ENCODE measurements at places on chromosomes 13 and 19. TPM values are rescaled to one million over a fixed set of nuclear protein-coding genes. Genes with fewer than 3 reads are reported as not detected.

Gene LRRC4B
- polyA plus RNA-seq: 6.9 TPM

- H3K27ac ChIP-seq: no peak overlapping the region
- H3K4me3 ChIP-seq: no peak overlapping the region
- no peak for DNase-seq
- no peaks in the 10 kb centered on the region for H3K4me1 ChIP-seq
- no peaks in the 10 kb centered on the region for H3K27me3 ChIP-seq
Observed at GRCh38 chr13:42420304-42420703, 148.4 kb downstream of the AKAP11 start.

GRCh38 chr19:4322942-4323665, 15.5 kb downstream of the STAP2 start:
- no peak overlapping the region for H3K27ac ChIP-seq
- no peak for DNase-seq
- no peak overlapping the region for H3K4me3 ChIP-seq
- H3K27me3 ChIP-seq: peaks cover 10% of the 10 kb centered on the region

DNA sequence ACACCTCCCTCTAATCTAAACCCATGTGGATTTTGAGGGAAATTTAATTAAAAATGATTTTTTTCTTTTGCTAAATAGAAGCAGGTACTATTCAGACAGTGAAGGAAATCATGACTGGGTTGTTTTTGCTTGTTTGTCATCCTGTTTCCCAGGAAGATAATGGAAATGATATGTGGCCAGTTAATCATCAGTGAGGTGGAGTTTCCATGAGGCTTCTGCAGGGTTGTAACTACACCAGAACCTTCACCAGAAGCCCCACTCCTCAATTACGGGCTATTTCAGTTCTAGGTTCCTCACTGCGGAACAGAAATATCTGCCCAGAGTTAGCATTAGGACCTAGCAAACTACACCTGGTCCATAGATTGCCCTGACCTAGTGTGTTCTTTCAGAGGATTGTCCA, 394.0 kb downstream of the DLEU7 start:
- no peak for DNase-seq
- H3K27me3 ChIP-seq: no peaks in the 10 kb centered on the region
- no peak overlapping the region for H3K4me3 ChIP-seq
- H3K4me1 ChIP-seq: no peaks in the 10 kb centered on the region
- no peak overlapping the region for H3K27ac ChIP-seq

GRCh38 chr19:18469069-18469846, 31.3 kb upstream of the ISYNA1 start:
- peaks cover 29% of the 10 kb centered on the region for H3K36me3 ChIP-seq
- H3K4me3 ChIP-seq: no peak overlapping the region
- H3K27me3 ChIP-seq: no peaks in the 10 kb centered on the region
- H3K4me1 ChIP-seq: peaks cover 26% of the 10 kb centered on the region

DNA sequence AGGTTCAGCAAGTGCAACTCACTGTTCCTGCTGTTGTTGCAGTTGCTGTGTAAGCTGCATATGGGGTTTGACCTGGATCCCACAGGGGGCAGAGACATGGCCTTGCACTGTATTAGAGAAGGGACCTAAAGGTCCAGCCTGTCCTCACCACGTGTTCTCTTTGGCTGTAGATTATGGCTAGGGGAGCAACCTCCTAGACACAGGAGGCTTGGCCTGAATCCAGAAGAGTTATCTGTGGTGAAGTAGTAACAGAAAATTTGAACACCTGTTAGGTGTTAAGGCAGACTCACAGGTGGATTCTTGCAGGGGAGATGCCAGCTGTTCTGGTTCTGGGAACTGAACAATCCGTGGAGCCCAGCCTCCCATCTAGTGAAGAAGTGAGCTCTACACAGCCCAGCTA, 3.4 kb upstream of the CYP4F11 start:
- no peak overlapping the region for H3K4me3 ChIP-seq
- peaks cover 17% of the 10 kb centered on the region for H3K27me3 ChIP-seq
- no peak overlapping the region for H3K27ac ChIP-seq
- no peaks in the 10 kb centered on the region for H3K4me1 ChIP-seq
- no peak for DNase-seq

- H3K27ac ChIP-seq: no peak overlapping the region
- H3K4me1 ChIP-seq: no peaks in the 10 kb centered on the region
- H3K27me3 ChIP-seq: no peaks in the 10 kb centered on the region
- no peak overlapping the region for H3K4me3 ChIP-seq
Observed at GRCh38 chr13:21917086-21918015, 246.5 kb downstream of the FGF9 start.

DNA sequence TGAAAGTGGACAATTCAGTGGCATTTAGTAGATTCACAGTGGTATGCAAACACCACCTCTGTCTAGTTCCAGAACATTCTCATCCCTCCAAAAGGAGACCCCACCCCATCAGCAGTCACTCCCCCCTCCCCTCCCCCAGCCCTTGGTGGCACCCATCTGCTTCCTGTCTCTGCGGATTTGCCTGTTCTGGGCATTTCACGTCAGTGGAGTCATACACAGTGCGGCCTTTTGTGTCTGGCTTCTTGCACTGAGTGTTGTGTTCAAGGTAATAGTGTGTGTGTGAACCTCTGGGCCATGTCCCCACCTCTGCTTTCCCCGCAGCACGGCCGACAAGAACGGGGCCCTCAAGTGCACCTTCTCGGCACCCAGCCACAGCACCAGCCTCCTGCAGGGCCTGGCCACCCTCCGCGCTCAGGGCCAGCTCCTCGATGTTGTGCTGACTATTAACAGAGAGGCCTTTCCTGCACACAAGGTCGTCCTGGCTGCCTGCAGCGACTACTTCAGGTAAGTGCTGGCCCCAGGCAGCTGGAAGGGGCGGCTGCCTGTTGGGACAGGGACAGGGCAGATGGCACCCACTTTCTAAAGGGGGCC, 19.4 kb upstream of the CRTC1 start:
- H3K27ac ChIP-seq: no peak overlapping the region
- H3K4me1 ChIP-seq: peaks cover 4% of the 10 kb centered on the region
- H3K27me3 ChIP-seq: no peaks in the 10 kb centered on the region
- DNase-seq: no peak
- no peak overlapping the region for H3K4me3 ChIP-seq
- H3K36me3 ChIP-seq: peaks cover 16% of the 10 kb centered on the region

Gene C19orf47
- 8.7 TPM for polyA plus RNA-seq

- DNase-seq: no peak
- no peak overlapping the region for H3K4me3 ChIP-seq
- no peak overlapping the region for H3K27ac ChIP-seq
Observed at GRCh38 chr13:77412860-77413259, 86.0 kb upstream of the MYCBP2 start.

Gene TICAM1
- 16.1 TPM for polyA plus RNA-seq

DNA sequence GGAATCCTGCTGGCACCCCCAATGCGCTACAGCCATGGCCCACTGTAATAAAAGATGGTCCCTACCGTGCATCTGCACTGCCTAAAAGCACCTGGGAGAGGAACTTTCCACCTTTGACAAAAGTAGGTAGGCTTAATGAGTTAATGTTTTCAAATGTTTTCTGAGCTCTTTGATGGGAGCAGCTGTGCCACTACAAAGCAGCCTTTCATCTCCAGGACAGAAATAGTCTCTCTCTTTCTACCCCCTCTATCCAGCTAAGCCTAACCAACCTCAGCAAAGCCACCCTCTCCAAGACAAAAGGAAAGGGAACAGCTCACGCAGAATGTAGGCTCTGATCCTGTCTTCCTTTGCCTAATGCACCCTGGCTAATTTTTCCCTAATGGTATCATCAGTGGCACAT, 560.2 kb downstream of the UQCRFS1 start:
- H3K27ac ChIP-seq: no peak overlapping the region
- H3K36me3 ChIP-seq: no peaks in the 10 kb centered on the region
- DNase-seq: no peak

Gene ADAMTSL5
- 24.9 TPM for polyA plus RNA-seq

Gene MBD3L2
- 0.33 TPM for polyA plus RNA-seq

Gene LRP3
- polyA plus RNA-seq: 37.8 TPM

DNA sequence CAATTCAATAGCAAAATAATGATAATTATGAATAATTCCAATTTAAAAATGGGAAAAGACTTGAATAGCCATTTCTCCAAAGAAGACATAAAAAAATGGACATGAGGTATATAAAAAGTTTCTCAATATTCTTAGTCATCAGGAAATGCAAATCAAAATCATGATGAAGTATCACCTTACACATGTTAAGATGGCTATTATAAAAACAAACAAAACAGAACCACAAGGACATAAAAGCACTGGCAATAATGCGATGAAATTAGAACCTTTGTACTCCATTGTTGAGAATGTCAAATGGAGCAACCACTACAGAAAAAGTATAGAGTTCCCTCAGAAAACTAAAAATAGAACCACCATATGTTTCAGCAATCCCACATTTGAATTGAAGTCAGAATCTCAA, 1186.1 kb downstream of the SLITRK5 start:
- H3K27ac ChIP-seq: no peak overlapping the region
- DNase-seq: no peak
- no peaks in the 10 kb centered on the region for H3K27me3 ChIP-seq
- no peaks in the 10 kb centered on the region for H3K4me1 ChIP-seq

- DNase-seq: no peak
- H3K4me1 ChIP-seq: peaks cover 30% of the 10 kb centered on the region
- no peak overlapping the region for H3K4me3 ChIP-seq
- H3K36me3 ChIP-seq: peaks cover 14% of the 10 kb centered on the region
- no peaks in the 10 kb centered on the region for H3K27me3 ChIP-seq
Observed at GRCh38 chr19:47657719-47658118, 48.8 kb downstream of the BICRA start.

Gene FAM216B
- polyA plus RNA-seq: 0.15 TPM

GRCh38 chr19:48870048-48870447, 1.6 kb upstream of the PLEKHA4 start:
- peaks cover 20% of the 10 kb centered on the region for H3K36me3 ChIP-seq
- DNase-seq: no peak
- H3K27ac ChIP-seq: no peak overlapping the region
- no peaks in the 10 kb centered on the region for H3K27me3 ChIP-seq
- peaks cover 35% of the 10 kb centered on the region for H3K4me1 ChIP-seq

DNA sequence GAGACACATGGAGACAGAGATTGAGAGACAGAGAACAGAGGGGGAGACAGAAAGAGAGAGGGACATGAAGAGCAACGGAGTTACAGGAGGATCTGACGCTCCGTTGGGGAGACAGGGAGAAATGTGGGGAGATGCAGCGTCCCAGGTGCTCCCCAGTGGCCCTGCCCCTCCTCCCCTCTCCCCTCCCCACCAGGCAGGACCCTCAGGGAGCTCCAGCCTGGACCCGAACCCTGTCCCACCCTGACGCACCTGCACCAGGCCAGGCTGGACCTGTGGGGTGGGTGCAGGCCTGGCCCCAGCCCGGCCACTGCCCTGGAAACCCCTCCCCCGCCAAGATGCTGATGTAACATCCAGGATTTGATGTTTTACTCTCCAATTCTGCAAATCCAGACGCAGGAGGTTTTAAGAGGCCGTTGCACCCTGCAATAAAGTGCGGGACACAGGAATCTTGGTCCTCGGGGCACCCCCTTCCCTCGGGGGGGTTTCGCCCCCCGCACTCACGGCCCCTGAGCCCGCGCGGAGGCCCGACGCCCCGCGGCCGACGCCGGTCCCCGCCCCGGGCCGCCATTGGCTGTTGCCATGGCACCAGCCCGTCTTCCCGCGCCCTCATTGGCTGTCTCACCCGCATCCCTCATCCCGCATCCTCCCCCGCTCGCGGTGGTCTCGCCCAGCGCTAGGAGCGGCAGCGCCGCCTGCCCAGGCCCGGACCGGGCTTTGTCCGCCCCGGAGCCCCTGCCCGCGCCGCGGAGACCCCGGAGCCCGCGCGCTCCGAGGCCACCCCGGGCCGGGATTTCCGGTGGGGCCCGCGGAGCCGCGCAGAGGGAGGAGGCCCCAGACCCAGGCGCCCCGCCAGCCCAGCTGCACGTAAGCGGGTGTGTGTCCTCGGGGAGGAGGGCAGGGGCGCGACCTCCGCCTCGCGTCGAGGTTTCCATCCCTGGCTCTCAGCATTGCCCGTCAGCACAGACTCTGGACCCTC, at the start of gene APC2:
APC2 (plus strand) TSS at position 655 of the 976 bp plus-strand sequence. CDS start 2,881 bp downstream, outside the sequence.
- no peak within 1 kb of the TSS for H3K27ac ChIP-seq
- peaks cover 8% of the 10 kb centered on the region for H3K4me1 ChIP-seq
- H3K36me3 ChIP-seq: no peaks in the 10 kb centered on the region
- no peak for DNase-seq
- H3K27me3 ChIP-seq: peaks cover 87% of the 10 kb centered on the region

Gene ZNF723
- polyA plus RNA-seq: not detected

Gene IZUMO1
- polyA plus RNA-seq: 0.40 TPM

DNA sequence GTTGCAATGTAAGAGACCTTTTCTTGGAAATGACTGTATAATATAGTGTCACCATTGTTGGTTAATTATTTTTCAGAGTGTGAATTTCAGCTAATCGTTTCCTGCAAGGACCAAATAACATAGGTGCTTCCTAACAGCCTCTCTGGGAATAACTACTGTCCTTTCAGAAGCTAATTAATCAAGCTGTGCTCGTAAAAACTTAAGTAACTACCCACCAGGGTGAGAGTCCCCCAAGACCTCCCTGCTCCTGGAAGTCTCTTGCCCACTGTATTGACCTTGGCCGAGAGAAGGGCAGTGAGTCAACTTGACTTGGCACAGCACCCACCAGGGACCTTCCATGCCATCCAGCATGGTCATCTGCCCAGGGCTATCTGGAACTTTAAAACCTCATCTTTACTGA, 50.3 kb downstream of the UQCRFS1 start:
- no peaks in the 10 kb centered on the region for H3K36me3 ChIP-seq
- H3K27me3 ChIP-seq: no peaks in the 10 kb centered on the region
- H3K4me1 ChIP-seq: no peaks in the 10 kb centered on the region

Gene GPALPP1
- polyA plus RNA-seq: 32.8 TPM

- H3K27ac ChIP-seq: no peak overlapping the region
- no peak for DNase-seq
- no peaks in the 10 kb centered on the region for H3K36me3 ChIP-seq
- no peaks in the 10 kb centered on the region for H3K4me1 ChIP-seq
- no peaks in the 10 kb centered on the region for H3K27me3 ChIP-seq
- no peak overlapping the region for H3K4me3 ChIP-seq
Observed at GRCh38 chr13:44652962-44653660, 77.0 kb upstream of the TSC22D1 start.

DNA sequence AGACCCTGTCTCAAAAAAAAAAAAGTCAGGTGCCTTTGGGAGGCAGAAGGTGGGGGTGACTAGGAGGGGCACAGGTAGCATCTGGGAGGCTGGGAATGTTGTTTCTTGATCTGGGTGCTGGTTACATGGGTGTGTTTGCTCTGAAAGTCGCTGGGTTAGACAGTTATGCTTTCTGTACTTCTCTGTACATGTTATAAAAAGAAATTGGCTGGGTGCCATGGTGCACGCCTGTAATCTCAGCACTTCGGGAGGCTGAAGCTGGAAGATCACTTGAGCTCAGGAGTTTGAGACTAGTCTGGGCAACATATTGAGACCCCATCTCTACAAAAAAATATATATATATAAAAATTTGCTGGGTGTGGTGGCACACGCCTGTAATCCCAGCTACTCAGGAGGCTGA, 15.1 kb downstream of the NOSIP start:
- H3K4me3 ChIP-seq: no peak overlapping the region
- no peak for DNase-seq
- H3K4me1 ChIP-seq: peaks cover 34% of the 10 kb centered on the region
- no peaks in the 10 kb centered on the region for H3K36me3 ChIP-seq
- no peaks in the 10 kb centered on the region for H3K27me3 ChIP-seq

Gene CATSPERD
- not detected for polyA plus RNA-seq

Gene PALM3
- polyA plus RNA-seq: 2.3 TPM

Gene FRY
- polyA plus RNA-seq: 12.4 TPM

Measured in large intestine (tissue), 12 donors.